Endothelial cell (in vitro differentiated cells): ENCODE measurements at places on chromosomes 16 and 17. TPM values are rescaled to one million over a fixed set of nuclear protein-coding genes. Genes with fewer than 3 reads are reported as not detected.
A peak's percentile ranks its signal among the peaks of the same experiment; 100 is the strongest.

GRCh38 chr17:28282596-28282995 is 36.4 kb upstream of the TMEM97 start:
- no peaks in the 10 kb centered on the region for H3K36me3 ChIP-seq
- no peaks in the 10 kb centered on the region for H3K27me3 ChIP-seq
- H3K27ac ChIP-seq: no peak overlapping the region

SECTM1 gene
- not detected for total RNA-seq

CTRB1 gene
- total RNA-seq: not detected

- peaks cover 6% of the 10 kb centered on the region for H3K36me3 ChIP-seq
- H3K27ac ChIP-seq: no peak overlapping the region
- H3K27me3 ChIP-seq: peaks cover 5% of the 10 kb centered on the region
- no peak overlapping the region for H3K4me3 ChIP-seq
- no peak for DNase-seq
- peaks cover 5% of the 10 kb centered on the region for H3K4me1 ChIP-seq
Observed at GRCh38 chr17:9212376-9213302, 191.3 kb downstream of the NTN1 start.

GRCh38 chr16:57476546-57477410 is 9.5 kb downstream of the DOK4 start:
- H3K27ac ChIP-seq: peak overlapping the region; percentile 78
- DNase-seq: no peak
- peaks cover 8% of the 10 kb centered on the region for H3K27me3 ChIP-seq
- peak overlapping the region; percentile 57 for H3K4me3 ChIP-seq
- peaks cover 10% of the 10 kb centered on the region for H3K36me3 ChIP-seq

- no peak overlapping the region for H3K27ac ChIP-seq
- peak overlapping the region; percentile 84 for H3K4me3 ChIP-seq
- no peaks in the 10 kb centered on the region for H3K27me3 ChIP-seq
- H3K36me3 ChIP-seq: no peaks in the 10 kb centered on the region
Observed at GRCh38 chr17:35373984-35374765, 754 bp upstream of the SLFN11 start.

HSD17B1 gene
- 0.64 TPM for total RNA-seq

- no peak for DNase-seq
- H3K27me3 ChIP-seq: peaks cover 11% of the 10 kb centered on the region
- no peak overlapping the region for H3K27ac ChIP-seq
- H3K36me3 ChIP-seq: peaks cover 29% of the 10 kb centered on the region
Observed at GRCh38 chr16:57517397-57518367, 18.7 kb downstream of the CCDC102A start.

DNA sequence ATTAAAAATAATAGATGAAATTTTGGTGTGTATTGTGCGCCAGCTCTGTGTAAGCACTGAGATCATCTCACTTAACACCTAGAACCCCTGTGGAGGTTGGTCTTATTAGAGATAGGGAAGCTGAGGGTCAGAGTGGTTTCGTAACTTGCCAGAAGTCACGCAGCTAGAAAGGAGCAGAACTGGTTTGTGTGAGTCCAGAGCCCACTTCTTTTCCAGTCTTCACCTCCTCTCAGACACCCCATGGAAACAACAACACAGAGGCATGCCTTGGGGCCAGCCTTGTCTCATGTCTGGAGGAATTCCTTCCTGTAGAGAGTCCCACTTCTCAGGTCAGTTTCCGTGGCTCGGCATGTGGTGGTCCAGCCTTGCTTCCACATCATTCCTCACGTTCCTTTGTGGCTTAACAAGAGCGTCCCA is 16.5 kb downstream of the YPEL2 start:
- no peaks in the 10 kb centered on the region for H3K27me3 ChIP-seq
- peaks cover 5% of the 10 kb centered on the region for H3K36me3 ChIP-seq
- no peak overlapping the region for H3K27ac ChIP-seq
- no peak overlapping the region for H3K4me3 ChIP-seq
- H3K4me1 ChIP-seq: peaks cover 26% of the 10 kb centered on the region
- DNase-seq: no peak

DNA sequence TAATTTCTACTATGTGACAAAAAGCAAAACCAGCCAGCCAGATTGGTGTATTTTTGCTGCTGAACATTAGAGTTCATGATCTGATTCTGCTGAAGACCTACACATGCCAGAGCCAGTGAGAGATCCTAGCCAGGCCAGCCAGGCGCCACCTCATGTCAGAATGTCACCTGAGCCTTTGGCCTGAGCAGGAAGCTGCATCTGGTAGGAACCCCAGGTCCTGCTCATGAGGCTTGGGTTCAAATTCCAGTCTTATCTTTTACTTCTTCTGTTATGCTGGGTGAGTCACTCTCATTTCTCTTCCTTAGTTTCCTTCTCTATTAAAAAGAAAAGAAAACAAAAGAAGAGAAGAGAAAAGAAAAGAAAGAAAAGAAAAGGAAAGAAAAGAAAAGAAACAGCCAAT is 585.1 kb upstream of the CDH5 start:
- no peak overlapping the region for H3K4me3 ChIP-seq
- peaks cover 4% of the 10 kb centered on the region for H3K36me3 ChIP-seq
- no peak for DNase-seq
- peaks cover 4% of the 10 kb centered on the region for H3K27me3 ChIP-seq

DNA sequence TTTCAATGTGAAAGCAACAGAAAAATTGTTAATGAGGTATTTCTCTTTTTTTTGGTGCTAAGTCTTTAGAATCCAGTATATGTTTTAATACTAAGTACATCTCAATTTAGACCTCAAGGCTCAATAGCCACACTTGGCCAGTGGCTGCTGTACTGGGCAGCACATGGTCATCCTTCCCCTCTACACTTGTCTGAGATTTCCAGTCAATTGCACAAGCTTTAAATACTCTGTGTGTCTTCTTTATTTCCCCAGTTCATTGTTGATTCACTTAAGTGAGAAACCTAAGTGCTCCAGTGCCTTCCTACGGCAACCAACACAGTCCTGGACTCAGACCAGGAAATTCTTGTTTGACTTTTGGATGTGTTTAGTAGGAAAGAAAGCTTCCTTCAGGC is 62.2 kb downstream of the TNRC6C start:
- no peaks in the 10 kb centered on the region for H3K27me3 ChIP-seq
- no peaks in the 10 kb centered on the region for H3K4me1 ChIP-seq
- H3K36me3 ChIP-seq: no peaks in the 10 kb centered on the region

GRCh38 chr16:1532081-1532760 is 1.2 kb upstream of the TMEM204 start:
- peaks cover 9% of the 10 kb centered on the region for H3K27me3 ChIP-seq
- peaks cover 47% of the 10 kb centered on the region for H3K4me1 ChIP-seq
- no peak overlapping the region for H3K4me3 ChIP-seq
- H3K36me3 ChIP-seq: peaks cover 19% of the 10 kb centered on the region
- no peak for DNase-seq

CD300LB gene
- not detected for total RNA-seq

ZNF768 gene
- 31.4 TPM for total RNA-seq

DNA sequence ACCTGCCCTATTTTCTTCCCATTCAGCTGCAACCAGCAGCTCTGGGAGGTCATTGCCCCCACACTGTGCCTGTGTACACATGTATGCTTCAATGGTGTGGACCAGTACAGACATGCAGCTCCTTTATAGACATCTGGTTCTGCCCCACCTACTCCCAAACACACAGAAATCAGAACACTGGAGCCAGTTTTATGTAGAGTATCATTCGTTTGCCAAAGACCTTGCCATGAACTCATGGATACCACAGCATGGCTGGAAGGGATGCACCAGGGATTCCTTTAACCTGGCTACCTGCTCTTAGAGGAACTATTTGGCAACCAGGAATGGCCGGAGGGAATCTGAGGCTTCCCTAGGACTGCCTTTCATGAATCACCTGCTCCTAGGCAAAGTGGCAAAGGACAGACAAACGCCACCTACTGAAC is 60.4 kb downstream of the ZFHX3 start:
- DNase-seq: no peak
- H3K4me3 ChIP-seq: no peak overlapping the region
- no peaks in the 10 kb centered on the region for H3K27me3 ChIP-seq
- H3K36me3 ChIP-seq: no peaks in the 10 kb centered on the region
- H3K27ac ChIP-seq: no peak overlapping the region
- no peaks in the 10 kb centered on the region for H3K4me1 ChIP-seq

DNA sequence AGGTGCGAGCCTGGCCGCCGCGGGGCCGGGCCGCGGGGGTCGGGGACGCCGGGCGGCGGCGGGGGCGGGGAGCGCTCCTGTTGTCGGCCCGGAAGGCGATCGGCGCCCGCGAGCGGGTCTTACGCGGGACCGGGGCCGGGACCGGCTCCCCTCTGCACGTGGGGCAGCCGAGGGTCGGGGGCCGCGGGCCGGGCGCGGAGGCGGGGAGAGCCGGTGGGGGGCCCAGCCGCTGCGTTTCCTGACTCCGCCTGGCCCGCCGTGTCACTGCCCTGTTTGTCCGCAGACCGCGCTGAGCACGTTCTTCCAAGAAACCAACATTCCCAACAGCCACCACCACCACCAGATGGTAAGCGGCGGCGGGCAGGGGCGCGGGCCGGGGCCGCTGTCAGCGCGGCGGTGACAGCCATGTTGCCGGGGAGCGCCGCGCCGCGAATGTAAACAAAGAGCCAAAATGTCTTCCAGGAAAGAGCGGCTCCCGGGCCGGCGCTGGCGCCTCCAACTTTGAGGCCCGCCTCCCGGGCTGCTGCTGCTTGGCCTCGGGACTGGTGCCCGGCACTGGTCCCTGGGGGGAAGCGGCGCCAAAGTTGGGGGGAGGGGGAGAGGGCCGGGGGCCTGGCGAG is 586 bp downstream of the UBALD2 start:
- peaks cover 50% of the 10 kb centered on the region for H3K4me1 ChIP-seq
- peaks cover 26% of the 10 kb centered on the region for H3K27me3 ChIP-seq
- peak overlapping the region; percentile 94 for H3K4me3 ChIP-seq
- no peak overlapping the region for H3K27ac ChIP-seq
- peaks cover 4% of the 10 kb centered on the region for H3K36me3 ChIP-seq
- peak; percentile 65 for DNase-seq

MEIOC gene
- not detected for total RNA-seq

DNA sequence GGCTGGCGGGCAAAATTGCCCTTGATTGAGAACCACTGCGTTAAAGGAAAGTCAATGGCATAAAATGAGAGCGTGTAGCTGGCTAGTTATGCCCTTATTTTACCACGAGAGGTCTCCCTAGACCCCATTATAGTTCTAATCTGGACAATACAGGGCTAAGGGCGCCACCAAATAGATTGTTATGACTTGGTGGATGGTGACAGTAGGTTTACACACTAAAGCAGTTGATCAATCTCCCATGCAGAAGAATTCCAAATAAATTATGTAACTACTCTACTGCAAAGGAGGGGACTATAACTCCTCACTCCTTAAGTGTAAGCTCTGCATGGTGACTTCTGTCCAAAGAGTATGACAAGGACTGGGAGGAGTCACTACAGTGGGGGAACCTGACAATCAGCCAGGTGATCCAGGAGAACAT is 20.4 kb upstream of the YPEL2 start:
- H3K4me3 ChIP-seq: no peak overlapping the region
- H3K27me3 ChIP-seq: no peaks in the 10 kb centered on the region
- no peaks in the 10 kb centered on the region for H3K4me1 ChIP-seq
- H3K36me3 ChIP-seq: no peaks in the 10 kb centered on the region
- DNase-seq: peak; percentile 43

DNA sequence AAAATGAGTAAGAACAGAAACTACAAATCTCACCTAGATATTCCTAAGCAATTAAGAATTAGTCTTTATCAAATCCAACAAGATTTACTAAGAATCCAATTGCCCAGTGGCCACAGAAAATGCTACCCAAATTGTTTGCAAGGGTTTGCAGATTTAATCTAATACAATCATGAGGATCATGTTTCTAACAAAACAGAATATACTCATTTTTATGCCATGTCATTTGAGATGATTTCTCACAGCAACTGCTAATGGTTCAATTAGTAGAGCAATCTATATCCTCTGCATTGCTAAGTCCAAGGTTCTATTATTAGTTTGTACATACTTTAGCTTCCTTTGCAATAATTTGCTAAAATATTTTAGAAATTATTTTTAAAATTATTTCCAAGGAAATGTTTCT is 41.2 kb downstream of the HELZ start:
- peaks cover 2% of the 10 kb centered on the region for H3K27me3 ChIP-seq
- H3K27ac ChIP-seq: no peak overlapping the region
- no peak for DNase-seq
